ENCODE measurements at places on chromosomes 3 and 15.

DNA sequence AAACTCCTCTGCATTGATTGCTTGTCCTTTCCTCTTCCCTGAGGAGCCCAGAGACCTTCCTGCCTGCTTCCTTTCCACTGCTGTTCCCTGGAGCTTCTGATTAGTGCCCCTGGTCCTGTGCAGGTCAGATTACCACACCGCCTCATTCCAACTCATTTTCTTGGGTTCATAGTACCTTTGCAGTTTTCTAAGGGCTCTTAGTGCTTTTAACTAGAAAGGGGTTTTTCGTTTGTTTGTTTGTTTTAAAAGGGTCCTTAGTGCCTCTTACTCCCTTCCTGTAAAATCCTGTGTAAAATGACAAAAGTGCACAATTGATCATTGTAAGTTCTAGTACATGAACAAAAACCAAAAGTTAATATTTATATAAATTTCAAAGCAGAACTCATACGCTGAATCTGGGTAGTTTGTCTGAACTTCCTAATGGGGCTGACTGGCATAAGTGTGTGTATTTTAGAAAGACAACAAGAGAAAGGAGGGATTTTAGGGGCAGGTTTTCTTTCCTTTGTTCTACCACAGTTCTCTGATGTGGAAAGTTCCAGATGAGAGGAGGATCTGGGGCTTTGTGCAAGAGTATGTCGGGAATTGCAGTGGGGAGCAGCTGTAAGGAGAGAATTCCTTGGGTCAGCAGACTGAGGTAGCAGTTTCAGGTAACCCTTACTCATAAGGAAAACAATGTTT lies 30.6 kb downstream of the SNRK start:
- no peak for DNase-seq

- no peak for DNase-seq
These were observed 34.8 kb downstream of the CCDC80 start for GRCh38 chr3:112606098-112606497.

GRCh38 chr3:127699416-127700300 lies 26.9 kb downstream of the ABTB1 start:
- no peak for DNase-seq

- no peak for DNase-seq
These were observed 394.0 kb downstream of the LRTM1 start for GRCh38 chr3:54533856-54534255.

DNA sequence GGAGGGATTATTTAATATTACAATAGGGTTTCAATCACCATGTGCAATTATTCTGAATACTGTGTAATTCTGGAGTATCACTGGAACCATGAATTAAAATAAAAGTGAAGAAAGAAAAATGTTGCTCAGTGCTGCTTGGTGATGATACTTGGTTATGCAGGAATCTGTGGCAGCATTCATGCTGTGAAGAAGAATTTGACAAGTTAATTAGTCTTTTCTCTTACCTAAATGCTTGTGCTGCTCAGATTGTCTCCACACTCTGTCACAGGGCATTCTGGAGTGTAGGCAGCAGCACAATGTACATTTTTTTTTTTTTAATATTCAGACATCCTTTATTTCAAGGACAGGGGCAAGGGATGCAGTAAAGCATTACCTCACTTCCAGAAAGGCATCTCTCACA lies 749.3 kb upstream of the CADM2 start:
- DNase-seq, result no peak

- no peak for DNase-seq
These were observed 51.3 kb downstream of the DRD3 start for GRCh38 chr3:114127517-114127916.

DNA sequence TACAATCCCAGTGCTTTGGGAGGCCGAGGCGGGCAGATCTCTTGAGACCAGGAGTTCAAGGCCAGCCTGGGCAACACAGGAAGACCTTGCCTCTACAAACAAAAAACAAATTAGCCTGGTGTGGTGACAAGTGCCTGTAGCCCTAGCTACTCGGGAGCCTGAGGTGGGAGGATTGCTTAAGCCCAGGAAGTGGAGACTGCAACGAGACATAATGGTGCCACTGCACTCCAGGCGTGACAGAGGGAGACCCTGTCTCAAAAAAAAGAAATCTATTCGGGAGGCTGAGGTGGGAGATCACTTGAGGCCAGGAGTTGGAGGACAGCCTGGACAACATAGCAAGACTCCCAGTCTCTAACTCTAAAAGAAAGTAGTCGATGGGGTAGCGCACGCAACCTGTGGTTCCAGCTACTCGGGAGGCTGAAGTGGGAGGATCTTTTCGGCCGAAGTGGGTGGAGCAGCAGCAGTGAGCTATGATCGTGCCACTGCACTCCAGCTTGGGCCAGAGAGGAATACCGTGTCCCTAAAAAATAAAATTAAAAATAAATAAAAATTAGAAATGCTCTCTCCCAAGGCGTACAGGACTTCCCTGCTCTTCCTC lies 775 bp downstream of the C3orf33 start:
- peak; percentile 43 for DNase-seq

DNA sequence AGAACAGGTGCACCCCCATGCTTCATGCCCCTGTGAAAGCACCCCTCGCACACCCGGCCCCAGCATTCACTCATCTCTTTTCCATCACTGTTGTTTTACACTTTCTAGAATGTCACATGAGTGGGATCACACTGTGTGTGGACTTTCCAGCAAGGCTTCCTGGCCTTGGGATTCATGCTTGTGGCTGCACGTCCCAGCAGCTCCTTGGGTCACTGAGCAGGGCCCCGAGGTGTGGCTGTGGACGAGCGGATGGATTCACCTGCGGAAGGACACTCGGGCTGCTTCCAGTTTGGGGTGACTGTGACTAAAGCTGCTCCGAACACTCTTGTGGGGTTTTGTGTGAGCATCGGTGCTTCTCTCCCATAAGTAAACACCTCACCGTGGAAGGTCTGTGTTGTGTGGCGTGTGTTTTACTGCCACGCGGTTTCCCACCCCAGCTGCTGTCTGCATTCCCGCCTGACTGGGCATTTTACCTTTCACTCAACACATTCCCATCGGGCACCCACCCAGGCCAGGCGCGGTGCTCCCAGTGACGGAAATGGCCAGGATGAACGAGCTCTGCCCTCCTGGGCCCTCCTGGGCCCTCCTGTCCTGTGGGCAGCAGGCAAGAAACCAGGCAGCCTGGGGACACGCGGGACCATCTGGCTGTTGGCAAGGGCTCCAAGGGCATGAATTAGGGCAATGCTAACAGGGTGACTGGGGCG lies 41.4 kb downstream of the DNAJB8 start:
- DNase-seq, result no peak

- no peak for DNase-seq
These were observed 228.7 kb upstream of the CGNL1 start for GRCh38 chr15:57147621-57148020.

DNA sequence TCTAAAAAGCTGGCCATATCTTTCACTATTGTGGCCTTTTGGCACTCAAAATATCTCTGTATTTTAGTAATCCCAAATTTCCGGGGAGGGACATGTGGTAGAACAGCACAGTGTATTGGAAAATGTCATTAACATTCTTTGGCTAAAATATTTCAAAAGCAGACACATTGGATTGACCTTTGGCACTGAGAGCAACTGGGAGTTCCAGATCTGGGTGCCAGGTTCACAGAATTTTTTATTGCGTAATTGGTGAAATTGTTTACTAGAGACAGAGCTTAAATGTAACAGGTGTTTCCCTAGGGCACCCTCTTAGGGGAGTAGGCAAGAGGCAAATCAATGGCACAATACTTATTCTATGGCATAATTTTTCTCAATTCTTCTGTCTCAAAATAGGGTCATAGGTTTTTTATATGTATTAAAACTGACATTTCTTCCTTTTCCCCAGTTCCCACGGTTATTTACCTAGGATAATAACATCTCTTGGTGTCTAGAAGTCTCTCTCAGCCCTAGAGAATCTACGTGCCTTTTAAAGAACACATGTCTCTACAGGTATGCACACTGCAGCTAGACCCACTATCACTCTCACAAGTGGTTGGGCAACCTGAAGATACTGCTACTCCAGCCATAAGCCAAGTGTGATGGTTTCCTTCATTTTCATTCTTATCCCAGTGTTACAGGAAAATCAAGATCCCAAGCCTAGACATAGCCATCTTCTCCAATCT lies 10.6 kb downstream of the RBMS3 start:
- no peak for DNase-seq

GRCh38 chr3:10280177-10280529 lies 12.6 kb downstream of the GHRL start:
- no peak for DNase-seq

DNA sequence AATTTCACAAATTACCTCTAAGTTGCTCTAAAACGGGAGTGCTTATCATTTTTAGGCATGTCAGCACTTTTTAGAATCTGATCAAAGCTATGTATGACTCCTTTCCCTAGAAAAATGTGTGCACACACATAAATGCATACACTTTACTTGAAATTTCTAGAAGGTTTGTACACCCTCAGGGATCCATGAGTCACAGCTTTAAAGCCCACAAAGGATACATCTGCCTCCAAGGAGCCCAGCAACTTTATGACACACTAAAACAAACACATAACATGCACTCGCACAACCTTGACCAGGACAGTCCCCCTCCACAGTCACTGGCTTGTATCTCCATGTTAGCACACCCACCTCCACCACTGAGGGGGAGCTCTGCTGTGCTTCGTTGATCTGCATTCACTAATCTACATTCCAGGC lies 722.0 kb upstream of the CFAP20DC start:
- no peak for DNase-seq

DNA sequence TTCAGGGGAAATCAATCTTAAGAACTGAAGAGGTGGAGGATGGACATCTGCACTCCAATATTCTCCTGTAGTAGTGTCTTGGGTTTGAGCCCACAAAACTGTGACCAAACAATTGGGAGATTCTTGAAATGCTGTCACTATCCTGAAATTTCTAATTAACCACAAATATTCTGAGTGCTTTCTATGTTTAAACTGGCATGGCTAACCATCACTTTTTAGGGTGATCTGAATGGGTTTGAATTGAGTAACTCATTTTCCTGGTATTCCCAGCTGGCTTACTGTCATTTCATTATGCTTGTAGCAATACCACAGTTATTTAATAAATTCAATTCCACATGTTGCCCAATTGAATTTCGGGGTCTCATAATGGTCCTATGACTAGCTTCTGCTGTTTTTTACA lies 216.9 kb upstream of the DCBLD2 start:
- no peak for DNase-seq

- no peak for DNase-seq
These were observed 4.5 kb upstream of the ZNF280D start for GRCh38 chr15:56737791-56738190.

- no peak for DNase-seq
These were observed 770.6 kb upstream of the CFAP20DC start for GRCh38 chr3:59820352-59820934.

- no peak for DNase-seq
These were observed 87.3 kb upstream of the ROPN1 start for GRCh38 chr3:124078953-124079911.

DNA sequence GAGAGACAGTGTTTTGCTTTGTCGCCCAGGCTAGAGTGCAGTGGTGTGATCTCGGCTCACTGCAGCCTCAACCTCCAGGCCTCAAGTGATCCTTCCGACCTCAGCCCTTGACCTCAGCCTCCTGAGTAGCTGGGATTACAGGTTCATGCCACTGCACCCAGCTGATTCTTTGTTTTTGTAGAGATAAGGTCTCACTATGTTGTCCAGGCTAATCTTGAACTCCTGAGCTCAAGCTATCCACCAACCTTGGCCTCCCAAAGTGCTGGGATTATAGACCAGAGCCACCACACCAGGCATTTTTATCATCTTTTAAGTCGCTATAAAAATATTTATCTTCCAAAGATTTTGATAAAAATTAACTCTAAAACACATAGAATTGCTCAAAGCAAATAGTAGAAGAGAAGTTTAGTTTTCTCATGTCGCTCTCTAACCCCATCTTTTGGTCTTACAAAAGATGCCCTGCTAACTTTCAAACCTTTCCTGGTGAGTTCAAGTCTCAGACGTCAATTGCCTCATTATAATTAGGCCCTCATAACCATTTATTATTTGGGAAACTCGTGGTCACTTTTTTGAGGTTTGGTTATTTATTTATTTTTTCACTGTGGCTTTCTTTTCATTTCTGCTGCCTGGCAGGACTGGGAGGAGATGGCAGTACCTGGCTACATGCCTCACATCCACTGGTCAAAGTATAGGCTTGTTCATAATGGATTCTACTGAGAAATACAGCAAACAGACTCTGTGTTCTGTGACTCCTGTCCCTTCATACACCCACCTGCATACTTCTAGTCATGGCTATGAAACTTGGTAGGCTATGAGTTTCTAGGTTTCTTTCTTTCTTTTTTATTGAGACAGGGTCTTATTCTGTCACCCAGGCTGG lies 48.3 kb upstream of the DPPA4 start:
- no peak for DNase-seq

- no peak for DNase-seq
These were observed 78.1 kb upstream of the AKAP13 start for GRCh38 chr15:85302271-85302670.

DNA sequence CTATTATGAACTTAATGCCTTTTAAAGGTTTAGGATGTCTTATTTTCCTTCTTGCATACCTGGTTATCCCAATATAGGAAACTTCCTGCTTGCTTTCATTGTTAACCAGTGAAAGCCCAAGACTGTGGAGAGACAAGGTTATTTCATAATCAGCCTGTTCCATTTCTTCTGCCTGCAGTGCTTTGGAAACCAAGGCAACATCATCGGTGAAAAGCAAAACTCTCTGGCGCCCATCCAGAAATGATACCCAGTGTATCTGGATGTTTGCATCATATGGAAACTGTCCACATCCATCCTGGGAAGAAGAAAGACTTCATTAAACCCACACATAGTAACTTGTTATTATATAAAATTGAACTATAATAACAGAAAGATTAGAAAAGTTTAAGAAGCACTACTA lies 170.1 kb downstream of the VPS13C start:
- no peak for DNase-seq

DNA sequence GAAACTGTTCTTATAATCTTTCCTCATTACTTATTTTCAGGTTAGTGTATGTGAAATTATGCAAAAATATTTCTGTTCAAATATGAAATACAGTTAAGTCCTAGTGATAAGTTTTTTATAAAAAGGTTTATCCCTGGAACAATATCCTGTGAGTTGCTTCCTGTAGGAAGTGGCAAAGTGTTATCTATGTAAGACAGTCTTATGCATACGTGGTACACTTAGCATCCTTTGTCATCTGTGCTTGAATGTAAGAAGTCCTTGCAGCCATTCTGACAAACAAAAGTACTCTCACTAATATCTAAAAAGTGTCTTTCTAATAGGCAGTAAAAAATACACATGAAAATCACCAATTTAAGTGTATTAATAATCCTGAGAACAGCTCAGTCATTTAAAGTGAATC lies 372.5 kb upstream of the BCHE start:
- no peak for DNase-seq

- no peak for DNase-seq
These were observed 25.8 kb upstream of the BLM start for GRCh38 chr15:90691369-90691768.

- no peak for DNase-seq
These were observed 45.1 kb upstream of the CP start for GRCh38 chr3:149266736-149267135.

Measured in stimulated activated CD4-positive, alpha-beta T cell treated with anti-CD3 and anti-CD28 coated beads, Interleukin-12 subunit alpha, Interleukin-12 subunit beta, amount 100 ng/mL, for 4 hours (primary cell).